ENCODE measurements at places on chromosomes 1 and 21.

- no peak for DNase-seq
Measured at GRCh38 chr21:19998453-19998852, 999.8 kb upstream of the NCAM2 start.

DNA sequence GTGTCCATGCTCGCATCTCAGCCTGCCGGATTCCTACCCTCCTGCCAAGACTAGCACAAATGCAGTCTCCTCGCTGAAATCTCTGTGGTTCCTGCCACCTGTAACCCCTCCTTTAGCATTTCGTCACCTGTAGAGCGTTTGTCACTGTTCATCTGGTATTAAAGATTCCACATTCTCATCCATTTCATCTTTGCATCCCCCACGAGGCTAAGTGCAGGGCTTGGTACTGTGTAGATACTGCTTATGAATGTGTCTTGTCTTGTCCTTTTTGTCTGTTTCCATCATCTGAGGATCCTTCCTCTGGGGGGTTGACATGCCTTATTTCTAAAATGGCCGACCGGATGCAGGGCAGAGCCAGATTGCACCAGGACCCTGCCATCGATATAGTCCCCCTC is 53.7 kb upstream of the DNAJC6 start:
- peak; percentile 37 for DNase-seq

DNA sequence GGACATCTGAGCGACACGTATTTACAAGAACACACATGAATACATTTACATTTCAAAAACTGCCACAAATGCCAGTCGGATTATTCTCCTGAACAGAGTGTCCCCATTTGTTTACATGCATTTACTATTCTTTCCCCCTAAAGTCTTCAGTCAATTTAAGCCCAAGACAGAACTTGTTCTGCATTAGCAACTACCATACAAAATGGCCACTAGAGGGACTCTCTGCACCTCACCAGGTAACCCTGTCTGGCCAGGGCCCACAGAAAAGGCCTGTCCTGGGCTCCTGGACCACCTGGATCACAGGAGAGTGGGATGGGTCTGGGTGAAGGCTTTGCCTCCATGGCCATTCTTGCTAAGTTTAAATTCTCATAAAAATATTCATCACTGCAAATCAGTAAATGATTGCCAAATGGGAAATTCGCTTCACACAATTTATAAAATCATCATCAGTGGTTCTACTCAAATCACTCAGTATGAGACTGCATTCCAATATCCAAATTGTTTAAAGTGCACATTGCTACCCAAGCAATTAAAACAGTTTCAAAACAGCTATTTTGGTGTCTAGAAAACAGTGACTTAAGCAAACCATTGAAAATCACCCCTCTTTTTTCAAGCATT is 12.5 kb upstream of the GUCA2A start:
- peak; percentile 36 for DNase-seq

- DNase-seq: no peak
Measured at GRCh38 chr1:204920967-204921366, 50.3 kb downstream of the NFASC start.

DNA sequence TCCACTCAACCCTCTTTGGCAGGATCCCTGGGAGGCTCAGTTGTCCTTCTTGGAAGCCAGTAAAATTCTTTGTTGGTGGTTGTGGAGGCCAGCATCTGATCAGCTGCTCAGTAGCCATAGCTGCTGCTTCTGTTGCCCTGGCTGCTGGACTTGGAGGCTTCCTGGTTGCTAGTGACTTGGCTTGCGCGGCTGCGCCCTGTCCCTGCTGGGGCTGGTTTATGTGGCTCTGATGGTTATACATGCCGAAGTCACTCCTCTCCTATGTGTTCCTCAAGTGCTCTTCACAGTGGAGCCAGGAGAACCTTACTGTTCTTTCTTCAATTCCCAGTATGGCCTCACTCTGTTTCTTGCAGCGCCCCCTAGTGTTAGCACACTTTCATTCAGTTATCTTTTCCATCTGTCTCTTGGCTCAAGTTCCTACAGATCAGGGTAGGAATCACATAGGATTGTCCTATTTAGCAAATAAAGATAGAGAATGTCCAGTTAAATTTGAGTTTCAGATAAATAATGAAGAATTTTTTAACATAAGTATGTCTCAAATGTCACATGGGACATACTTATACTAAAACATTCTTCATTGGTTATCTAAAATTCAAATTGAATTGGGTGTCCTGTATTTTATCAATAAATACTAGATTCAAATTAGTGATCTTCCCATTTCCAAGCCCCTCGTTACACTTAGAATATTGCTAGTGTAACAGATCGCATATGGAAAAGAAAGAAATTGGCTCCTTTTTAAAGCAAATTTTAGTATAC is 176.5 kb downstream of the TGFB2 start:
- DNase-seq: peak; percentile 23

DNA sequence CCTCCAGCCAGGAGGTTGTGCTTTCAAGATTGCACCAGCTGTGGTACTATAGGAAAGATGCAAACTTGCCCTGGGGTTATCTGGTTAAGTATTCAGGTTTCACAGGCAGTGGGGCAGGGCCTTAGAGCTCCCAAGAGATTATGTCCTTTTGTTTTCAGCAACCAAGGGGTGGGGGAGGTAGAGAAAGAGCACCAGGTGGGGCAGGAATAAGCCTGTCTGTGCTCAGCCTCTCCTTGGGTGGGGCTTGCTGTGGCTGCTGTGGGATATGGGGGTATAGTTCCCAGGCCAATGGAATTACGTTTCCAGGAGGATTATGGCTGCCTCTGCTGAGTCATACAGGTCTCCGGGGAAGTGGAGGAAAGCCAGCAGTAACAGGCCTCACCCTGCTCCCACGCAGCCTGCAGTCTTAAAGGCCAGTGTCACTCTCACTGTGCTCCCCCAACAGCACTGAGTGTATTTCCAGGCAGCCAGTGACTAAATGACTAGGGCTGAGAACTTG is 508.6 kb downstream of the RWDD3 start:
- DNase-seq: peak; percentile 87

DNA sequence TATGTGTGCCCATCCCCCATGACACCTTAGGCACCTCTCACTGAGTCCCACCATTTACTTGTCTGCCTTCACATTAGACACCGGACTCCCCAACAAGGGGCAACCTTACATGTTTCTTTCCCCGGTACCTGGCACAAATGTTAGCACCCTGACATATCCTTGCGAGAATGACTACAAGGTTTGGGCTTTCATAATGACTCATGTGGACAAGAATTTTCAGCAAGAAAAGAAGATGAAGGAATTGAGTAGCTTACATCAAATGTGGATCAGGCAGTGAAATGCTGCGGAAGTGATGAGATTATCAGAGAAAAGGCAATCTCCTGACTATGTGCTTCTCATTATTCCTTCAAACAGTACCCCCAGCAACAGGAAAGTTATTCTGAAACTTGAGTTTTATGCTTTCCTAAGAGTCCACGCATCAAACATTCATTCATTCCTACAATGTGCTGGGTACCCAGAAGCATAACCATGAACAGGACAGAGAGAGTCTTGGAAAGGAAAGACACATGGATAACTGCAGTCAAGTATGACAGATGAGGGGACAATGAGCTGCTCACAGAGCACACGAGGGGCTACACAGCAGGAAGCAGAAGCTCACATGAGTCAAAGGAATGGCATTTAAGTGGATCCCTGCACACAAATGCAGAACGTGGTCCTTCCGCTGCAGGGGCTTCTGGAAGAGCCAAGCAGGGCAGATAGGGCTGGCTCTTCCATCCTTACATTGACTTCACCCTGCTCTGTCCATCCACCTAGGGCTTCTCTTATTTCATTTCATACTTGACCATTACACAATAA is 112.1 kb downstream of the PCNX2 start:
- DNase-seq: no peak

GRCh38 chr1:115437196-115437595 is 99.1 kb upstream of the NGF start:
- no peak for DNase-seq

DNA sequence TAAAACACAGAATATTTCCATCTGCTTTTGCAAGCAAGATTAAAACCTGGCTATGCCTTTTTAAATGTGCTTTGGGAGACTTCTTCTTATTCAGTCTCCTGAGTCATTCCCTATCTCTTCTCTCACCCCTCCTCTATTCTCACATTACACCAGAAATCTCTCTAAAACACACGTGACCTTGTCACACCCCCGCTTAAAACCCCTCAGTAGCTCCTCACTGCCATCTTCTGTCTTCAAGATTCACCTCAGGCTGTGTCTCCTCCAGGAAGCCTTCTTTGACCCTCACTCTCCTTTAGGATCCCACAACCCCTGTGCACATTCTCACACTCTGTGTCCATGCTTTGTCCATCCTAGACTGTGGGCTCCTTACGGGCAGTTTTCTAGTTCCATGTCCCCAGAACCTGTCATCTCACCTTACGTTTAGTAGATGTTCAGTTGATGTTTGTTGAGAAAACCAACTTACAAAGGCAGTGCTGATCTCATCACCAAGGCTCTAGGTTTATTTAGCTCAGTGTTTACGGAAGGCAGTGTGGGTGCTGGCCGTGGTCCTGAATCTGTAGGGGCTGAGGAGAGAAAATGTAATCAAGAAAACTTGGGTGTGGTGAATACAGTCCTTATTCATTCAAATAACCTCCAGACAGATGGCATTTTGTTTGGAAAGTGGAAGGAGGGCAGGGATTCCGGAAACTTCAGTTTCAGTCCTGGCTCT is 143.5 kb downstream of the DMRTA2 start:
- no peak for DNase-seq

GRCh38 chr1:36446746-36447145 is 3.5 kb downstream of the OSCP1 start:
- DNase-seq: no peak

GRCh38 chr1:86105533-86105866 is 51.1 kb downstream of the COL24A1 start:
- DNase-seq: peak; percentile 2

- DNase-seq: no peak
Measured at GRCh38 chr1:156887317-156887716, 6.2 kb upstream of the PEAR1 start.

DNA sequence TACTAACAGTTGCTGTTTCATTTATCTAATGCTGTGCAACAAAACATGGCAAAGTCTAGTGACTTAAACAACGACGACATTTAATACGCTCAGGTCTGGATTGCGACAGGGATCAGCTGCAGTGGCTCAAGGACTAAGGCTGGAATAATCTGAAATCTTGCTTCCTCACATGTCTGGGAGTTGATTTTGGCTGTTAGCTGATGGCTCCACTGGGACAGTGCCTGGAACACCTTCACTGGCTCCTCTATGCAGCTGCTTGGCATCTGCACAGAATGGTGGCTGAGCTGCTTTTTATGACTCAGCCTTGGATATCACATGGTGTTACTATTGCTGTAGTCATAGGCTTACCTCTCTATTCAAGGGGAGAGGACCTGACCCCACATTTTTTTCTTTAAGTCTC is 24.0 kb upstream of the BTG3 start:
- no peak for DNase-seq

- peak; percentile 55 for DNase-seq
Measured at GRCh38 chr1:145985502-145986439, 10.6 kb downstream of the TXNIP start.

DNA sequence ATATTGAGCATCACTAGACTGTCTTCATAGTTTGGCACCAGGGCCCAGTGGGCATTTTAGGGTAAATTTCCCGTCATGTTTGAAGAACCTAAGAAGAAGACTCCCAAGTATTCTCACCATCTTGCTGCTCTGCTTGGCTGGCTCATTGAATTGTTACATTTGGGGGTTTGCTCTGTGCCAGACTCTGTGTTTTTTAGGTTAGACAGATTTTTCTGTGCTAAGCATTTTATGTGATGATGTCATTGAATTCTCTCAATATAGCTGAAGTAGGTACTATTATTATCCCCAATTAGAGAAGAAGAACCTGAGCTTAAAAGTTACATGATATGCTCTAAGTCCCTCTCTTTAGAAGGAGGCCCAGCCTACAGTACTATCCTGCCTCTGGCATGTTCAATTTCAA is 28.0 kb upstream of the DNASE2B start:
- DNase-seq: no peak

DNA sequence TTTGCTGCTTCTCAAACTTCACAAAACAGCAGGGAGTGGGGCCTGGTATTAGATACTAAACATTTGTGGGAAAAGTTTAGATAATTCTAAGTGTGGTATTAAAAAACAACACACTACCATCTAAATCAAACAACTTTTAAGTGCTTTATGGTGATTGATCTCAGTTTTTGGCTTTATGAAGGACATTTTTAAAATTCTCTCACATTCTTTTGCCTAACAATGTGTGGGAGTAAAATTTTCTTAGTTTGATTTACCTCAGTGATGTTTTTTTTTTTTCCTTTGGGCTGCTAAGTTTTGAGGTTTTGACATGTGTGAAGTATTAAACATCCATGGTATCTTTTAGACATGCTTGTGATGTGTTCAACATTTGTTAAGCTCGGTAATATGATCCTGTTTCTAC is 116.2 kb downstream of the DISP1 start:
- DNase-seq: no peak

- DNase-seq: no peak
Measured at GRCh38 chr1:215825056-215825455, 258.0 kb downstream of the KCTD3 start.

DNA sequence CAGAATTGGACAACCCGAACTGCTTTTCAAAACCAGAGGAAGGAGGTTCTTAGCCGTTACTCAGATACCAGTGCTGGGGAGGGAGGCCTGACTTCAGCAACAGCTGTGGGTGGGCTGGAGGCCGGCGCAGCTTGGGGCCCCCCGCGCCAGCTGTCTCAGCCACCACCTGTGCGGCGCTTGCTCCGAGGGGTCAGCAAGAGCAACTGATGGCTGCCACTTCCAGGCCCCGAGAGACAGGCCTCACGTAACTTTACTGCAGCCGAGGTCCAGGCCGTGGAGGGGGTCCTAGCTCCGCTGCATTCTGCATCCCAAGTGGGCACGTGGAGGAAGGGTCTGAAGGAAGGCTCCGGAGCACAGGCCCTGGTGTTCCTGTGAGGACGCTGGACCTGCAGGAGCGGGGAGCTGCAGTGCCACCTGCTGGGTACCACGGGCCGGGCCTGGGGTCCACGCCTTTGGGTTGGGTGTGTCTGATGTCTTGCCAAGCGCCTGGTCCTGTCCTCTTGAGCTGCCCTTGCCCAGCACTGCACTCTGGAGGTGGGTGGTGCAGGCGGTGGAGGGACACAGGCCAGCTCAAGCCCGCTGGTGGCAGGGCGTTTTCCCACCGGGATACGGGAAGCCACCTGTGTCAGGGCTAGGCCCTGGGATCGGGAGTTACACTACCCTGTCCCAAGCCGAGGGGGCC is 9.8 kb downstream of the THAP3 start:
- no peak for DNase-seq

- no peak for DNase-seq
Measured at GRCh38 chr1:54608566-54609230, 14.6 kb downstream of the FAM151A start.

GRCh38 chr21:44439211-44439600 is 16.1 kb upstream of the LRRC3 start:
- no peak for DNase-seq

- no peak for DNase-seq
Measured at GRCh38 chr1:167683226-167683625, 38.6 kb upstream of the MPZL1 start.

- peak; percentile 44 for DNase-seq
Measured at GRCh38 chr1:75908717-75909152, 23.5 kb downstream of the ASB17 start.

DNA sequence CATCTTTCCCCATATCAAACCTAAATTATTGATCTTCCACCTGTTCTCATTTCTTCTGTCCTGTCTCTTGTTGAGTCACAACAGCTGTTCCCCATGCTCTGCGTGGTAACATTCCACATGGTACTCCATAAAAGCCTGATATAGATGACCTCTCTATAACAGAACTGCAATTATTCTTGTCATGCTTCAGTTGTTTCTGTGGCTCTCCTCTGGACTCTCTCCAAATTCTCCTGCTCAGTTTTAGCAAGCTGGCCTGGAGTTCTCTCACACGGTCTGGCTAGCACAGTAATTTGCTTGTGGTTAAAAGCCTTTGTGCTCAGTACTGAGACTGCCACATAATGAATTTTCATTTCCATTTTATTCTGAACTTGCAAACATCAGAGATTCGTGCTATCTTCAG is 10.6 kb upstream of the LRRC39 start:
- peak; percentile 43 for DNase-seq

Data from NCI-H345 (cell line).